ENCODE measurements at places on chromosomes 7 and 10.

- no peak for DNase-seq
Measured at GRCh38 chr7:154767142-154767541, 235.8 kb downstream of the PAXIP1 start.

GRCh38 chr10:95435548-95436279, 125.5 kb downstream of the SORBS1 start:
- DNase-seq = no peak

DNA sequence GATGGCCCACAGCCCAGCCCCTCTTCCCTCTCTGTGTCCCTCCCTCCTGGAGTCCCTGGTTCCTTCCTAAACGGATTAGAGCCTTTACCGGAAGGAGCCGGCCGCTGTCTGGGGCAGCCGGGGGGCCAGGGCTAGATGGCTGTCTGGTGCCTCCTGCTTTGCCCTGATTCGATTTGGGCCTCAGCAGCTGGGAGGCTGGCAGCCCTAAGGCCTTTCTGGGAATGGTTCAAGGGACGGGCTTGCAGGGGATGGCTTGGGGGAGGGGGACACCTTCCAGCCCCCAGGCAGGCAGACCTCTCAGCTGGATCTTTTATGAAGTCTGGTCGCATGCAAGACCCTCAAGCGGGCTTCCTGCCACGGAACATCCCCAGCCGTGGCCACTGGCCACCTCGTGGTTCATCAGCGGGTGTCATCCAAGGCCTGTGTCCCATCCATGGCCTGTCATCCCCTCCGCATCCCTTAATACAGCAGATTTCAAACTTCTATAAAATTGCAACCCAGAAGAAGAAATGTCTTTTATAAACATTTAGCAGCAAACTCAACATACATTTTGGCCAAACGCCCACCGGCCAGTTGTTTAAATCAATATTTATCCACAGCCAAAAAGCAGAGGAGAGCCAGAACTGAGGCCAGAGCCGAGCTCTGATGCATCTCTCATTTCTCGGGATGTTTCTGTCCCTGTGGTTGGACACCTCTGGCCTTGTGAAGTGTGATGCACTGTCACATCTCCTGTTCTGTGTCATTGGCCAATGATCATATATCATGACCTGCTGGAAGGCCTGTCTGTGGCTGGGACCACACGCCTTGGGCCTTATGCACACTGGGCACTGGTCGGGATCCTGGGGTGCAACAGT, 52.0 kb downstream of the GTF2IRD1 start:
- no peak for DNase-seq

DNA sequence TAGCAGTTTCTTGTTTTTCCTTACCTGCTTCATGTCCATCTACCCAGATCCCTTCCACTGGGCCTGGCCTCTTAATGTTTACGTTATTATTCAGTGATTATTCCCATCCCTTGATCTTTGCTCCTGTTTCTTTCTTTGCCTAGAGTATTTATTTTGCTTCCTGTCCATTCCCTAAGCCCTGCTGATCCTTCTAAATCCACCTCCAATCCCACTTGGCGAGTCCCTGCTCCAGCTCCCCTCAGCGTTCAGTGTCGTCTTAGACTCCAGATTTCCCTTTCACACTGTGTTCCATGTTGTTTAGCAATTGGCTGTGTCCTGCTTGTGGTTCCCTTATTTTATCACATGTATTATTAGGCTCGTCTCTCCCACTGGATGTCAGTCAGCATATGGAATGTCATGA, 7.3 kb downstream of the PPP2R2D start:
- no peak for DNase-seq

DNA sequence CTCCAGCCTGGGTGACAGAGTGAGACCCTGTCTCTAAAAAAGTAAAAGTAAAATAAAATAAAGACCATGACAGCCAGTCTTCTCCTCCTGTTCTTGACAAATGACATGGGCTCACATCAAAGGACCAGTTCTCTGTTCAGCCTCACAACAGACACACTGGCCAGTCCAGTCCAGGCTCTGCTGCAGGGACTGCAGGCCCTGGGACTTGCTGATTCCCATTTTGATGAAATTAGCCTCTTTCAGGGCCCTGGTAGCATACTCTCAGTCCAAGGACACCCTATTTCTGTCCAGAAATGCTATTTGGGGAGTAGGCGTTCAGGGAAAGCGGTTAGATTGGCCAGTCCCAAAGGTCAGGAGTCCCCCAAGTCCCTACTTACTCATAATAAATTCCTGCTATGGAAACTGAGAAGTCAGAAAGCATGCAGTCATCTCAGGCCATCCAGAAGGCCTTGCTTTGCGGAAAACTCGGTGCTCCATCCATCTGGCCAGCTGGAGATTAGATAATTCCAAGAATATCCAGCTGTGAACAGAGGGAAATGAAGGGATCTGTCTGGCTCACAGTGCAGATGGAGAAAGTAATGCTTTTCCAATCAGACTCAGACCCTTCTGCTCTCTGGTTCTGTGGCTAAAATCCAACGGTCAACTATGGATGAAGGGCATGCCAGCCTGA, 74.4 kb downstream of the RAB11FIP2 start:
- DNase-seq = no peak

GRCh38 chr10:51422311-51423120, 276.9 kb downstream of the CSTF2T start:
- peak; percentile 50 for DNase-seq

DNA sequence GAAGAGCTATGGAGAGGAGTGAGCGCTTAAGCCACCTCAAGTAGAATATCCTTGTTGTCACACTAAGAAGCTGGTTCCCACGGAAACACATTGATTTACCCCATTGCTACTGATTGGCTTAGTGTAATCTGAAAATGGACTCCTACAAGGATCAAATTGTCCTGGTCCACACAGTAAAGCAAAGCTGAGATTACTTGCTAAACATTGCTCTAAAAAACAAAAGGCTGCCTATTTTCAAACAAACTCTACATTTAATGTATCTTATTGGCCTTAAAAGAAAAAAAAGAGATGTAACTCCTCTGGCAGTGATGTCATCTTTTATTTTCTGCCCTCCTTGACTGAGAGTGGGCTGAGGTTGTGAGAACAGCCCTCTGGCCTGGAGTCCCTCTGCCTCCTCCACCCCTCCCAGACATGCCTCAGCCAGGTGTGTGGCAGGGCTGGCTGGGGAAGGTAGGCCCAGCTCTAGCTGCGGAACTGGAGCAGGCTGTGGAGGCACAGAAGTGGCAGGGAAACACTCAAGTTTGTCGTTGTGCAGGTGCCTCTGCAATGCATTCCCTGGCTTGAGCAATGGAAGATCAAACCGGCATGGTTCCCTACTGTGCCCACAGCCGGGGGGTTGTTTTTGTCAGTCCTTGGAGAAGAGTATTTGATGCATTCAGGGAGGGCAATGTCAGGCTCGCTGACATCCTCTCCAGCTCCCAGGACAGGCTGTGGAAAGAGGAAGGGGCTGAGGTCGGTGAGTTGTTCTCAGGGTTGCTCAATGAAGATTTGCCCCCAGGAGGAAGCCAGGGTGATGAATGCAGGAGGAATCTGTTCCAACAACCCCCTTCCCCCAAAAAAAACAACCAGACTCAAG, 9.1 kb downstream of the KLF6 start:
- no peak for DNase-seq

GRCh38 chr10:26090762-26091161, 125.8 kb upstream of the GAD2 start:
- DNase-seq = no peak

- no peak for DNase-seq
Measured at GRCh38 chr7:31073326-31074119, 21.4 kb downstream of the ADCYAP1R1 start.

DNA sequence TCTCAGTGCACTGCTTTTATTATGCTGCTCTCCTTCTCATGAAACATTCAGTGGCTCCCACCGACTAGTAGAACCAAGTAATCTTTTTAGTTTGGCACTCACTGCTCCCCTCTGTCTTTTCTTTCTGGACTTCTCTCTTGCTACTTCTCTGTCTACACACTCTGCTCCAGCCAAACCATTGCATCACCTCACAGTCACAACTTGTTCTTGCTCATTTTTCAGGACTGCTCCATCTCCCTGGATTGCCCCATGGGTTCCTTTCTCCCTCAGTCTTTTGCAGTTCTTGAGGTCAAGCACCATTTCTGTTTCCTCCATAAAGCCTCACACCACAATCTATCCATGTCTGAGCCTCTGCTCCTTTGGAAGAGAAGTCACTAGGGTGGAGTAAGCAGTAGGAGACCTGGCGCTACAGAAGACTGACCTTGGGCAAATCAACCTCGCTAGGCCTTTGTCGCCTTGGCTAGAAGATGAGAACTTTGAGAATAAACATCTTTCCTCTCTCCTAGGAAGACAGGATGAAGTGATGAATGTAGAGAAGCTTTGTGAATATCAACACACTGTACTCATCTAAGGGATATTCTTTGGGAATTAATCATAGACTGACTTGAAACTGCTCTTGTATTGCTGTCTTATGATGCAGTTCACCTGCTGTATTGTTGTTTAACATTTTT, 186.2 kb downstream of the LRMDA start:
- no peak for DNase-seq

GRCh38 chr10:28091913-28092312, 93.0 kb upstream of the ODAD2 start:
- DNase-seq = no peak

DNA sequence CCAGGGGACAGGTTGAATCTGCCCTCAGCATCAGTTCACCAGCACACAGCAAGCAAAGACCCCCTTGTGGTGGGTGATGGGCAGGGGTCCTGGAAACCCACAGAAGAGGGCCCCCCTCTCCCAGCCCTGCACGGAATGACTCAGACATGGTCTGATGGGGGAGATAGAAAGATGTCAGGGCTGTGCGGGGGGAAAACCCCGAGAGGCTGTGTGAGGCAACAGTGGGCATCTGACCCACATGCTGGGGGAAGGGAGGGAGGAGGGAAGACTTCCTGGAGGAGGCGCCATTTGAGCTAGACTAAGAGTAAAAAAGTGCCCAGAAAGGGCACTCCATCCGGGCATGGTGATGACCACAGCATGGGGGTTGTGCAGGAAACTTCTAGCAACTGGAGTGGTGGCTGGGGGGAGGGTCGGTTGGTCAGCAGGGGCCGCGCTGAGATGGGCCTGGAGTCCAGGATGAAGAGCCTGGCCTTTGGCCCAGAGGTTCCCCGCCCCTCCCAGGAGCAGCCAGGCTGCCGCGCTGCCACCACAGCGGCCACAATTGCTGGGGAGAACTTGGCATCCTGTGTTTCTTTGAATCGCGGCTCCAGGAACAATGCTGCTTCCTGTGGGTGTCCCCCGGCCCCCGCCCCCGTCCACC, 2.5 kb downstream of the LFNG start:
- DNase-seq = no peak

GRCh38 chr10:111373696-111374095, 296.9 kb downstream of the ADRA2A start:
- no peak for DNase-seq

GRCh38 chr7:74017125-74017524, 10.8 kb upstream of the ELN start:
- peak; percentile 26 for DNase-seq

DNA sequence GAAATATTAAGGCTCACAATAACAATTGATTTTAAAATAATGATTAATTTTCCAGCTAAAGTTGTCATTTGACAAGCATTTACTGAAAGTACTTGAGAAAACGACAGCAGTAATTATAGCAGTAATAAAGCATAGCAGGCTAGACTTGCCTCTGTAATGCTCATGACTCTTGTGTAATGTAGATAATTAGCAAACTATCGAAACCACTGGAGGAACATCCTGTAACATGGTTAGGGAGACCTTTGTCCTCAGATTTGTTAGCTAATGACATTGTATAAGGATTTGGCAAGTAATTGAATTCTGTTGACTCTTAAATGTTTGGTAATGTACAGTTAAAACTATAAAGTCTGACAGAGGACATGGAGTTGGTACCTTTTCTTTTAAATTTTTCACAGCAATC, 24.8 kb downstream of the ARL4A start:
- DNase-seq = no peak

- no peak for DNase-seq
Measured at GRCh38 chr10:89649051-89649450, 4.0 kb upstream of the PANK1 start.

DNA sequence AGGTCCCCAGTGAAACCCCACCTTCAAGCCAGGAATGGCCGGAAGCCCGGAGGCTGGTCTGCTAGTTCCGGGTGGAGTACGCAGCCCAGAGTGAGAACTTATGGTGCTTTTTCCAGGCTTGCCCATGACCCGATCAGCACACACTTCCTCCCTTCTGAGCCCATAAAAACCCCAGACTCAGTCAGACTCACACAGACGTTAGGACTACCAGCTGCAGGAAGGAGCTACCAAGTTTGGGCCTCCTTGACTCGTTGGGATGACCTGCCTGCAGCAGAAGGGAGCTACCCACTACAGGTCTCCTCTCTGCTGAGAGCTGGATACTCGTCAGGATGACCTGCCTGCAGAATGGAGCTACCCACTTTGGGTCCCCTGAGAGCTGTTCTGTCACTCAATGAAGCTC, 39.1 kb downstream of the SCRN1 start:
- no peak for DNase-seq

DNA sequence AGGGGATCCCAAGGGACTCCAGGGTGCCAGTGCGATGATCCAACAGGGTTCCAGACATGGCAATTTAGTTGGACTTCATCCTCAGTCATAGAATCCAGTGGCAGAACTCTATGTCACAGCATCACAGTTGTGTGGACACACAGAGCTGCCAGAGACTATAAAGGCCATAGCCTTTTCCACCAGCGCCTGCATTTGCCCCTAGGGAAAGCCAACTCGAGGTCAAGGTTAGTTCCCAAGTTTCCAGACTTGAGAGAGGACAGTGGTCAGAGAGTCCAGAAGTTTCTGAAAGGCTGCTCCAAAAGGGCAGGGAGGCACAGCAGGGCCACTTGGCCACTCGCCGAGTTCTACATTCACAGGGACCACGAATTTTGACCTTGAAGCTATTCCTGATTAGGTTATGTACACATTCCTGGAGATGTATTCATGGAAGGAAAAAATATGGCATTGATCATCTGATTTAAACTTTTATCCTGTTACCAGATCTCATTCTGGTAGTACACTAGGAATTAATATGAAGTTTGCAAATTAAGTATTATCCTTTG, 170.1 kb downstream of the KCNMA1 start:
- DNase-seq = no peak

GRCh38 chr10:22343731-22344130, 1.6 kb upstream of the SPAG6 start:
- no peak for DNase-seq

- DNase-seq = no peak
Measured at GRCh38 chr7:101200862-101201599, at the start of gene MOGAT3. TSS of gene MOGAT3 (minus strand) at chr7:101201036. CDS start at chr7:101200854, 182 bp downstream.

- no peak for DNase-seq
Measured at GRCh38 chr7:69896121-69896520, 297.8 kb downstream of the AUTS2 start.

- no peak for DNase-seq
Measured at GRCh38 chr10:1667392-1667791, 69.9 kb downstream of the ADARB2 start.

DNA sequence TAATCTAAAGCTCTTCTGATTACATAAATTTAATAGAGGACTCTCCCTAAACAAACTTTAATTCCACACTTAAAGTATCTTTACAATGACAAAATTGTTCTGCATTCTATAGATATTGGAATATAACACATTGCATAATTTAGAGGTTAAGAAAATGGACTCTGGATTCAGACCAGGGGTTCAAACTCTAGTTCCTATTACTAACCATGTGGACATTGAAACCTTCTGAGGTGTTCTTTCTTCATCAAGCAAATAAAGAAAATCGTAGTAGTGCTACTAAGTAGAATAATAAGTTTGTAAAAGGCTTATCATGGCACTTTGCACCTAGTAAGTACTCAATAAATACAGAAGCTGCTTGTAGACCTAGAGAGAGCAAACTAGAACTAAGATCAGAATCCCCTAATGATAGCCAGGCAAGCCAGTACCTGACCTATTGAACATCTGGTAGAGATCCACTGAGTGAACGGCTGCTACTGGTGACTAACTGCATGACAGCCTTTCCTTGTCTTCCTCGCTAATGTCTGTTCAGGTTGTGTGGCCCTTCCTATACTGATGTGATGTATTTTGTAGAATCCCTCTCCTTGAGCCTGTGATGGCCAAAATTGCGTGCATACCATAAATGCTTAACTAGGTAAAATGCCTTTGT, 430.3 kb downstream of the KCNMA1 start:
- DNase-seq = no peak
